ENCODE measurements at places on chromosomes 11 and 22. TPM values are rescaled to one million over a fixed set of nuclear protein-coding genes. Genes with fewer than 3 reads are reported as not detected.

MS4A4E gene
- 0.79 TPM for total RNA-seq

SLC22A9 gene
- not detected for total RNA-seq

GVQW3 gene
- total RNA-seq: 2.3 TPM

MS4A10 gene
- total RNA-seq: not detected

BCO2 gene
- total RNA-seq: 137 TPM

MMP1 gene
- not detected for total RNA-seq

VWCE gene
- 0.94 TPM for total RNA-seq

RFPL1 gene
- not detected for total RNA-seq

TYMP gene
- total RNA-seq: 12.7 TPM

DNA sequence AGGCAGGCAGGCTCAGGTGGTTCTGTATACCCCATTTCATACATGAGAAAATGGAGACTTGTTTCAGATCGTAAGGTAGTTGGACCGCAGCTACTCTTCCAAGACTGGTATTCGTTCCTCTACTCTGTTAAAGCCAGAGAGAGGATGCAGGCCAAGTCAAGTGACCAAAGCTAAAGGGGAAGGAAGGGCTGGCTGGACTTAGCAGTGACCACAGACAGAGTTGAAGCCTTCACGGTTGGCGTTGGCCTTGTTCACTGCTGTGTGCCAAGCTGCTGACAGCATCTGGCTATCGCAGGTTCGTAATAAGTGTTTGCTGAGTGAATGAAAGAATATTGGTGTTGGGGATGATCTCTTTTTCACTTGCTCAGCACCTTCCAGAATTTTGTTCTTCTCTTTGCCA, 64.2 kb downstream of the PTPRJ start:
- DNase-seq: no peak

GRCh38 chr11:30595934-30596333, 9.8 kb upstream of the MPPED2 start:
- no peak for DNase-seq

DNA sequence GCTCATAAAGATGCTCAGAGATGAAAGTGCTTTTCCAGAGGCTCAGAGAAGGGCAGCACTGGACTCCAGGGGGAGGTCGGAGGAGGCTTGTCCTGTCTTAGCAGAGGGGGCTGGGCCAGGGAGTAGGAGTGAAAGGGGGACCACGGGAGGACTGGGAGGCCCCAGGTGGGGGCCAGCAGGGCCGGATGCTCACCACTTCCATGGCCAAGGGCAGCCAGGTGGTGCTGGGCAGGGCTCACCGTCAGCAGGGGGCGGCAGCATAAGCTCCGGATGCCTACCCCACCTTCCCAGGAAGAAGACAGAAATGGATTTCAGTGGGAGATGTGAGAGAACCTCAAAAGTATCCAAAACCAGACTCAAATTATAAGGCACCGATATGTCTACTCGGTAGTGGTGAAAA, 11.0 kb downstream of the RAB36 start:
- DNase-seq: no peak

DNA sequence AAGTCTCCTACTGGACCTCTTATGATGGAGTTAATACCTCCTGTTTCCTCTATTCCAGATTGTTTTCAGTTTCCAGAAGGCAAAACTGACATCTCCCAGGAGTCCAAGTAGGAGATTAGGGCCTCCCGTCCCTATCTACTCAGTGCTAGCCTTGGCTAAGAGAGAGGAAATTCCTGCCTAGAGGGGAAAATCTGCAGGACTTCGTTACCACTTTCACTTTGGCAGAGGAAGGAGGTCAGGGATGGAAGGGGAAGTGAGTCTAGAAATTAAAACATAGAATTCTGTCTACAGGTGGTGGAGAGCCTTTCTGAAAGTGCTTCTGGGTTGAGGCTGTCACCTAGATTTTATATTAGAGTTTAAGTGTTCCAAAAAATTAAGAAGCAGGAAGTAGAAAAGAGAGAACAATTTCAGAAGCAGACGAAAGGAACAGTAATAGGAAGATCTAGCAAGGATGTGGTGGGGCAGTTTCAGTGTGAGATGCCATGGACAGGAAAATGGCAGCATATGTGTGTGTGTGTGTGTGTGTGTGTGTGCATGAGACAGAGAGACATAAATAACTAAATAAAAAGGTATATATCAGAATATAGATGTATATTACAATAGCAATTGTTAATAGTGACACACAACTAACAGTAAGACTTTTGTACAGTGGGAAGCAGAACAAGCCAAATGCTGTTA, 2.4 kb upstream of the TRIM68 start:
- no peak for DNase-seq

- DNase-seq: peak; percentile 40
Measured at GRCh38 chr11:111918390-111919256, at the start of gene C11orf52. Gene C11orf52, plus strand, starts transcription at chr11:111918913. Its CDS starts 60 bp downstream, at chr11:111918973.

GRCh38 chr22:37581504-37581903, 1.6 kb upstream of the LGALS2 start:
- peak; percentile 84 for DNase-seq

GRCh38 chr11:93740031-93740729, 1.1 kb downstream of the TAF1D start:
- no peak for DNase-seq

GRCh38 chr11:88266919-88267318, 70.6 kb downstream of the CTSC start:
- no peak for DNase-seq

DNA sequence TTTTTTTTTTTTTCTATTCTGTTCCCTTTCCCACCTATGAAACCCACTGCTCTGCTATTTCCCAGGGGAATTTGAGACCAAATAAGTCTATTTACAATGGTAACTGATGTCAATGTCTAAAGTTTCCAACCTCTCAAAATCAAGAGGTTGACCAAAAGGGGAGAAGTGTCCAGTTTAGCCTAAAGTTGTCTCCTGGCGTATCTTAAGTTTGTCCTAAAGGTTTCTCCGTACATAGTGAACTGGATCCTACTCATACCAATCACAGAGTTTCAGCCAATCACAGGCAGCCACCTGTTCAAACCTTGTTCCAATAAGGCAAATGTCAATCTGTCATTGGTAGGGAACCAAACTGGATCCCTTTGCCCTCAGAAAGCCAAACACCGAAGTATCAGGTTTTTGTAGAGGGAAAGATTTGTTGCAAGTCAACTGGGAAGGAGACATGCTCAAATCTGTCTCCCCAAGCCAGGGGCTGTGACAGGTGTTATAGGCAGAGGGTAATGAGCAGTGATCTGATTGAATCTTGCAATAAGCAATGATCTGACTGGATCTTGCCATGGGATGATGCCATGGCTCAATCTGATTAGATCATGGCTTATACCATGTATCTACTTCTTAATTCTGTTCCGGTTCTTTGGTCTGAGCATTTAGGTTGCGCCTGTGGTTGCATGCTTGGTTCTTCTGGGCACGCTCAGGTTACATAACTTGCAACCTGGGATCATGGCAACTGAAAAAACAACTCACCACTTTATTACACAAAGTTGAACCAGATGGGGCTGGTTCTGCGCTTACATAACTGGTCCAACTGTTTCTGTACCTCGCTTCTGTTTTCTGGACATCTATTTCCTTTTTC, 1.1 kb upstream of the VPS37C start:
- no peak for DNase-seq

- peak; percentile 80 for DNase-seq
Measured at GRCh38 chr11:6926208-6927029, at the start of gene ZNF215. Gene ZNF215, plus strand, starts transcription at chr11:6926426. Its CDS starts 5,847 bp downstream, at chr11:6932273.

- no peak for DNase-seq
Measured at GRCh38 chr11:7675631-7676030, 2.3 kb upstream of the CYB5R2 start.

DNA sequence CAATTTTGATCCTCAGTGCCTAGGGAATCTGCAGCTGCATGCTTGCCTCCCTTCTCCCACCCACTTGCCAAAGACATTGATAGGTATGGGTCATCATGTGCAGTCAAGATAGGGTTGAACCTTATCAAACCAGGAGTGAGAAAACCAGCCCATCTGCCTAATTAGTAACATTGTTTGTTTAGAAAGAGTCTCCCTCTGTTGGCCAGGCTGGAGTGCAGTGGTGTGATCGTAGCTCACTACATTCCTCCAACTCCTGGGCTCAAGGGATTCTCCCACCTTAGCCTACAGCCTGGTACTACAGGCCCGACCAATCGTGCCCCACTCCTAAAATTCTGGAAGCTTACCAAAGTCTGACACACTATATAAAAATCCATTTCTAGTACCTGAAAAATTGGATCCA, 4.6 kb downstream of the C11orf71 start:
- no peak for DNase-seq

DNA sequence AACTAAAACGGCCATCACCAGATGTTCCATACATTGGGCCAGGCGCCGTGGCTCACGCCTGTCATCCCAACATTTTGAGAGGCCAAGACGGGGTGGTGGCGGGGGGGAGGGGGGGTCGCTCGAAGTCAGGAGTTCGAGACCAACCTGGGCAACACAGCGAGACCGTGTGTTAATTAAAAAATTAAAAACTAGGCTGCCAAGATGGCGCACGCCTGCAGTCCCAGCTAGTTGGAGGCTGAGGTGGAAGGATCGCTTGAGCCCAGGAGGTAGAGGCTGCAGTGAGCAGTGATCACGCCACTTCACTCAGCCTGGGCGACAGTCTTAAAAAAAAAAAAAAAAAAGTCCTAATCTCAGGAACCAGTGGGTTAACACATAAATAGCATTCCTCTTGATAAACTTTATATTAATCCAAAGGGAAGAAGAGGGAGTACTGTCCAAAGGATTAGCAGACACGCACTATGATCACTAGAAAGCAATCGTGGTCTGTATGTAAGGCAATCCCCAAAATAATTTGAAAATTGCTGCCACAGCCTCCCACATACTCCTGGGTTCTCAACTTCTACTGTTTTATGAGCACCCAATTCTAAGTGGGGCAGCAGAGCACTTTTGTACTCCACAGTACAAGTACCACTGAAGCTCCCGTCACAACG, 604 bp downstream of the PUS3 start:
- no peak for DNase-seq

Data from left ventricle myocardium superior (tissue), 1 donor.